ENCODE measurements at places on chromosomes 7 and 10.

- DNase-seq, result no peak
Observed at GRCh38 chr10:37906382-37906781, 49.0 kb upstream of the ZNF248 start.

DNA sequence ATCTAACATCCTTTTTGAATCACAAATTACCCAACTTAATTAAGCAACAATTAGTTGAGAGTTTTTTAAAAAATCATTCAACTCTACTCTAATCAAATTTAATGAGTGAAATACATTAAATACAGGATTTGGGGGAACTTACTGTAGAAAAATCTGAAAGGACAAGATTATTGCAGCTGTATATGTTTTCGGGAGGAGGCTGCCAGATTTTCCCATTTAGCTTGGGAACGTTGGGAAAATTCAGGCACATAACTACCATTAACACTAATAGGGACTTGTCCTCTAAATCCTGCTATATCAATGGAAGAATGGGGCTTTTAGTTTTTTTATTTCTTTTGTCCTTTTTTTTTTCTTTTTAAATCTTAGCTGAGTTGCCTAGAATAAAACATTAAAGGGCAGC is 691.4 kb upstream of the FZD8 start:
- no peak for DNase-seq

DNA sequence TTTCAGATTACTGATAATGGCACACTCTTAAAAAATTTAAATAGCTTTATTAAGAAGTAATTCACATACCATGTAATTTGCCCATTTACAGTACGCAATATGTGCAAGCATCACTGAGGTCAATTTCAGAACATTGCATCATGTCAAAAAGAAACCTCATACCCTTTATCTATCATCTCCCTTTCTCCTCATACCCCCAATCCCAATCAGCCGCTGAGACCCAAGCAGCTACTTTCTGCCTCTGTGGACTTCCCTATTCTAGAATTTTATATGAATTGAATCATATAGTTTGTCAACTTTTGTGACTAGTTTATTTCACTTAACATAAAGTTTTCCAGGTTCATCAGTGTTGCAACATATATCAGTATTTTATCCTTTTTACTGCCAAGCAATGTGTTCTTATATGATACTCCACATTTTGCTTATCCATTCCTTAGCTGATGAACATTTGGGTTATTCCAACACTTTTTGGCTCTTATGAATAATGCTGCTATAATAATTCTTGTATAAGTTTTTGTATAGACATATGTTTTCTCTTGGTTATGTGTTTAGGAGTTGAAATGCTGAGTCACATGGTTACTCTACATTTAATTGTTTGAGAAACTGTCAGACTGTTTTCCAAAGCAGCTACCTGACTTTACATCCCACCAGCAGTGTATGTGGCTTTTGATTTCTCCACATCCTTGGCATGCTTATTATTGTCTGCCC is 26.9 kb upstream of the TPK1 start:
- DNase-seq, result no peak

DNA sequence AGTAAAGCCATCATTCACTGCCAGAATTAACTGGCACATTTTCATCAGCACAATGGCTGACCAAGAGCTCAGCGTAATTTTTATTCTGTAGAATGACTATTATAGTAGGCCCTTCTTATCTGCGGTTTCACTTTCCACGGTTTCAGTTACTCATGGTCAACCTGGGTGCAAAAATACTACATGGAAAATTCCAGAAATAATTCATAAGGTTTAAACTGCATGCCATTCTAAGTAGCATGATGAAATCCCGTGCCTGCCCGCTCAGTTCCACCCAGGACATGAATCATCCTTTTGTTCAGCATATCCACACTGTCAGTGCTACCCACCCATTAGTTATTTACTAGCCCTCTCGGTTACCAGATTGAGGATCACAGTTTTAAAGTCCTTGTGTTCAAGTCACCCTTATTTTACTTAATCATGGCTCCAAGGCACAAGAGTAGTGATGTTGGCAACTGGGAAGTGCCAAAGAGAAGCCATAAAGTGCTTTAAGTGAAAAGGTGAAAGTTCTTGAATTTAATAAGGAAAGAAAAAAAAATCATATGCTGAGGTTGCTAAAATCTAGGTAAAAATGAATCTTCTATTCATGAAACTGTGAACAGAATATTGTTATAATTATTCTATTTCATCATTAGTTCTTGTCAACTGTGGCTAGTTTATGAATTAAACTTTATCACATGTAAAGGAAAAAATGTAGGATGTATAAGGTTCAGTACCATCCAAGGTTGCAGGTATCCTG is 204.9 kb downstream of the DOCK4 start:
- DNase-seq, result no peak

All from HuH-7.5 (cell line).